ENCODE measurements at places on chromosomes 12 and 14. TPM values are rescaled to one million over a fixed set of nuclear protein-coding genes. Genes with fewer than 3 reads are reported as not detected.

The A2M gene
- not detected for total RNA-seq

The DNAH10 gene
- 0.14 TPM for total RNA-seq

The ADCY4 gene
- 1.6 TPM for total RNA-seq

The ATF1 gene
- total RNA-seq, result 66.0 TPM

The TPH2 gene
- not detected for total RNA-seq

The DPF3 gene
- 1.5 TPM for total RNA-seq

The PROX2 gene
- total RNA-seq, result not detected

The CAPZA3 gene
- total RNA-seq, result not detected

Data from activated CD4-positive, alpha-beta T cell treated with anti-CD3 and anti-CD28 coated beads, Interleukin-2, amount 10 ng/mL, durations not matched to agents 24 days and 14 days (primary cell).